Colonic mucosa (tissue), 4 donors: ENCODE measurements at places on chromosomes 13 and 19. TPM values are rescaled to one million over a fixed set of nuclear protein-coding genes. Genes with fewer than 3 reads are reported as not detected.

Gene TMEM86B
- total RNA-seq = 2.1 TPM

DNA sequence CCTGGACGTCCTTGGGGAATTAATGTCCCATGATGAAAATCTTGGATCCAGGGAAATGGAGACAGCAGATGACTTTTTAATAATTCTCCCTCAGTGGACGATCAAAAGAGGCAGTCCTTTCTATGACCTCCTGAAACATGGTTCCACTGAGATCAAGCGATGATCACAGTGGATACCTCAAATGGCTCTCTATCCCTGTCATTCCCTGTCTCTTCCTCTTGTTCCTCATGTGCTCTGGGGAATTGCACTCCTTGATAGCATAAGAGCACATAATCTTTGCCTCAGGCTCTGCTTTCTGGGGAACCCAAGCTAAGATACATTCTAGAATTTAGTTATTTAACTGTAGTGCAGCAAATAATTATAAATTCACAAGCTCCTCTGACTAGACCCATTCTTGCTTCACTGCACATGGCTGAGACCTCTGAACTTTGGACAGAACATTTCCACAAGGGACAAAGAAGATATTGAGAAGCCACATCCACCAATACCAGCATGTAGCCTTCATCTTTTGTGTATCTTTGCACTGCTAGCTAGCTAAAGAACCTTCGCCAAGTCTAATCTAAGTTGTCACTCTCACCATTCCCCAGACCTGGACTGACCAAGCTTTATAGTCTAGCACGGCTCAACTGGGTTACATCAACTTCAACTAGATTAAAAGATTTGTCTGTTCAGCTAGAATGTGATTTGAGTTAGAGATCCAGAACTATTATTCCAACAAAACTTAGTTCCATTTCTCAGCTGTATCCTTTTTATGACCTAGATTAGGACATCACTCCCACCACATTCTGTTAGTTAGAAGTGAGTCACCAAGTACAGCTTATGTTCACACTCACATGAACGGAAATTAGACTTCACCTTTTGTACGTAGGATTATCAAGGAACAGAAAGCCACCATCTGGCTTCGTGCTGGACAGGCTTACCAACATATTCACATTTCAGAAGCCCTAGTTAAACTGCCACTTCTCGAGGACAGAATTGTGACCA lies 142.7 kb downstream of the SUCLA2 start:
- H3K27me3 ChIP-seq = no peaks in the 10 kb centered on the region
- no peak for DNase-seq
- H3K36me3 ChIP-seq = no peaks in the 10 kb centered on the region
- H3K4me1 ChIP-seq = no peaks in the 10 kb centered on the region

Gene CADM4
- total RNA-seq = 5.8 TPM

DNA sequence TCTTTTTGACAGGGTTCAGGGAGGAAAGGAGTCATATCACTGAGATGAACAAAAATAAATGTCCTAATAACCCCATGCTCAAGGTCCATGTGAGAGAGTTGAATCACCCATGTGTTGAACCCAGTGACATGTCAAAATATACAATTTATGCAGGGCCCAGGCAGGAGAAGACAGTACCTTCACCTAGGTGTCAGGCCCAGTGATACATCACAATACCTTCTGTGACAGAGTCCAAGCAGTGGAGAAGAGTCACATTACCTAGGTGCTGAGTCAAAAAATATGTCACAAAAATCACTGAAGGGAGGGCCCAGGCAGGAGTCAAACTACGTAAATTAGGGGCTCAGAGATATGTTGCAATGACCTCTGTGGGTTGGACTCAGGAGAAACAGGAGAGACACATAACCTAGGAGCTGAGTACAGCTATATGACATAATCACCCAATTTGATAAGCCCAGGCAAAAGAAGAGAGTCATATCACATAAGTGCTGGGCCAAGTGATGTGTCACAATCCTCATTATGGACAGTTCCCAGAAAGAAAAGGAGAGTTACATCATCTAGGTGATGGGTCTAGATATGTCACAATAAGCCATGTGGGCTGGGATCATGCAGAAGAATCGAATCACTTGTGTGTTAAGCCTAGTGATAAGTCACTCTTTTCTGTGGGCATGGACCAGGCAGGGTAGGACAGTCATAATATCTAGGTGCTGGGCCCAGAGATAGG lies 13.8 kb upstream of the ZNF724 start:
- H3K36me3 ChIP-seq = peaks cover 11% of the 10 kb centered on the region
- H3K27ac ChIP-seq = no peak overlapping the region
- H3K4me3 ChIP-seq = no peak overlapping the region
- H3K27me3 ChIP-seq = no peaks in the 10 kb centered on the region
- H3K4me1 ChIP-seq = no peaks in the 10 kb centered on the region
- DNase-seq = no peak

DNA sequence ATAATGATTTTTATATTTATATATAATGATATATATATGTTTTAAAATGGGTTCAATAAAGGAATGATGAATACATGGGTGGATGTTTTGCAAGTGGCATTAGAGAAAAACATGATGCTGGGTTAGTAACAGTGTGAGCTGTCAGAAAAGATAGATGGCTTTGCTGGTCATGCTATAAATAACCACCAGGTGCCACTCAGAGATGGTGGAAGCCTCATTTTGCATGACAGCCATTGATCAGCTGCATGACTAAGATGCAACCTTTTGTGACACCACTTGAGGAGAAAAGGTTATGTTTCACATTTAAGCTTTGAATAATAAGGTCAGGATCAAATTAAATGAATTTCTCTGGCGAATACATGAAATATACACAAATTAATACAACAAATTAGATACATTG lies 737.7 kb downstream of the PCDH9 start:
- no peak overlapping the region for H3K4me3 ChIP-seq
- H3K4me1 ChIP-seq = no peaks in the 10 kb centered on the region
- no peaks in the 10 kb centered on the region for H3K27me3 ChIP-seq

Gene KASH5
- total RNA-seq = not detected
